Cerebellum (tissue), 4 donors: ENCODE measurements at places on chromosomes 3 and 15. TPM values are rescaled to one million over a fixed set of nuclear protein-coding genes. Genes with fewer than 3 reads are reported as not detected.

The ITIH4 gene
- total RNA-seq: 8.0 TPM

The CAV3 gene
- not detected for total RNA-seq

The TGM5 gene
- not detected for total RNA-seq

The GPR62 gene
- total RNA-seq: 0.18 TPM

The GYG1 gene
- total RNA-seq: 27.4 TPM

The MME gene
- 1.8 TPM for total RNA-seq

The GPR149 gene
- total RNA-seq: 2.7 TPM

The TNNC1 gene
- 0.64 TPM for total RNA-seq

The ATP11B gene
- total RNA-seq: 79.5 TPM

The CD200R1 gene
- total RNA-seq: 0.64 TPM

The BFSP2 gene
- not detected for total RNA-seq

The SCAANT1 gene
- total RNA-seq: not detected

The SEMA5B gene
- total RNA-seq: 24.8 TPM

The THBS1 gene
- 58.4 TPM for total RNA-seq

The MDFIC2 gene
- not detected for total RNA-seq

The GOLGA6L4 gene
- total RNA-seq: 3.6 TPM

The CCR8 gene
- total RNA-seq: not detected

The SERINC4 gene
- not detected for total RNA-seq

The EOGT gene
- total RNA-seq: 12.2 TPM

The OXTR gene
- 3.2 TPM for total RNA-seq

The STX19 gene
- total RNA-seq: not detected

The MYRIP gene
- 13.5 TPM for total RNA-seq

The EIF1B gene
- total RNA-seq: 24.4 TPM

The ZNF280D gene
- 108 TPM for total RNA-seq

The MKRN2 gene
- 28.9 TPM for total RNA-seq

The SERPINI2 gene
- total RNA-seq: 10.1 TPM

The CHRNA3 gene
- total RNA-seq: 7.6 TPM

The MASP1 gene
- 50.4 TPM for total RNA-seq

The MESP2 gene
- total RNA-seq: 0.27 TPM

The TICRR gene
- 5.7 TPM for total RNA-seq

The SLC12A8 gene
- 3.1 TPM for total RNA-seq

The TGM4 gene
- not detected for total RNA-seq

The CLPX gene
- total RNA-seq: 58.3 TPM

The TUBGCP4 gene
- 15.9 TPM for total RNA-seq

The TTLL13 gene
- total RNA-seq: 0.36 TPM

The GUCA1C gene
- not detected for total RNA-seq

The UBE3A gene
- 174 TPM for total RNA-seq

The CAPN3 gene
- 1.8 TPM for total RNA-seq

The TOMM70 gene
- total RNA-seq: 68.3 TPM

The LRRK1 gene
- total RNA-seq: 8.9 TPM

The LSAMP gene
- total RNA-seq: 50.2 TPM

The VWA5B2 gene
- 6.6 TPM for total RNA-seq

The LRRN1 gene
- total RNA-seq: 77.3 TPM

The GREM1 gene
- 0.54 TPM for total RNA-seq

The PLA2G4B gene
- 7.5 TPM for total RNA-seq

The CLDN1 gene
- total RNA-seq: 0.45 TPM

The NAALADL2 gene
- total RNA-seq: 17.5 TPM

The P3H2 gene
- 1.8 TPM for total RNA-seq

The CYP1A1 gene
- total RNA-seq: 0.18 TPM

The GOLGA8Q gene
- total RNA-seq: 1.6 TPM

The CPA3 gene
- 0.54 TPM for total RNA-seq

The ACOX2 gene
- total RNA-seq: 3.4 TPM

The SSUH2 gene
- total RNA-seq: 0.91 TPM

The GRK7 gene
- 0.09 TPM for total RNA-seq
